ENCODE measurements at places on chromosomes 1 and 21.

DNA sequence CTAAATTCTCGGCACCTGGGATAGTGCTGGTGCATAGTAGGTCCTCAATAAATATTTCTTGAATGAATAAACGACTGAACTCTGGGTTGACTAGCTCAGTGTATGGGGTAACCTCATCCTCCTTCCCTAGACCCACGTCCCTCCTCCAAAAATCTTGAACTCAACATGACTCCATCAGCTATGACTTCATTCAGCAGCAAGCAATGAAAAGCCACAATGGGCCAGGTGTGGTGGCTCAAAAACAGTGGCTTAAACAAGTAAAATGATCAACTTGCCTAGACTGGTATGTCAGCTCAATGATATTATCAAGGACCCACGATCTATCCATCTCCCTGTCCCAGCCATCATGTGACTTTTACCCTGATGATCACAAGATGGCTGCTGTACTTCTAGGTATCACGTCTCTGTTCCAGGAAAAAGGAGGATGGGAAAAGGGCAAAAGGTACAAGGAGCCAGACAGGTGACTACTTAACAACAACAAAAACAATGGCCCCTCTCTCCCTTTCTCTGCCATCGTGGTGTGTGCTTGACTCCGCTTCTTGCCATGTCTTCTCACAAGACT, 13.0 kb upstream of the PAQR7 start:
- no peak for DNase-seq

- no peak for DNase-seq
Measured at GRCh38 chr1:116994411-116994810, 7.1 kb upstream of the CD101 start.

DNA sequence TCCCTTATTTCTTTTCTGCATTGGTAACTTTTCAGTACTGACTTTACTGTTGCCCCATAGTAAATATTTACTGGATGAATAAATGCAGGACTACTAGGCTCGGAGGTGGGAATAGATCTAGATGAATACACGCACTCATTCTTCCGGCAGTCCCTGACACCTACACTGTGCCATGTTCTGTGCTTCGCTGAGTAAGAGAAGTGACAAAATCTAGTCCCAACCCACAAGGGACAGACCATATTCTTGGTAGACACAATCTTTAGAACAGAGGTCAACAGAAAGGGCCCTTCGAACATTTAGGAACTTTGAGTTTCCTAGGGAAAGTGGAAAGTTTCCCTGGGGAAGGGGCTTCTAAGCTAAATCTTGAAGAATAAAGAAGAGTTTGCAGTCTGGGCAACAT, 3.3 kb upstream of the CD52 start:
- DNase-seq = no peak

GRCh38 chr1:235861857-235862256, 4.8 kb downstream of the LYST start:
- DNase-seq = no peak

GRCh38 chr1:58287894-58288623, 258.5 kb downstream of the OMA1 start:
- DNase-seq = no peak
